Renal cortical epithelial cell (primary cell): ENCODE measurements at places on chromosomes 5 and 9. TPM values are rescaled to one million over a fixed set of nuclear protein-coding genes. Genes with fewer than 3 reads are reported as not detected.

CTXN3 gene
- not detected in 2 replicates for total RNA-seq

SPAAR gene
- 0.17 TPM in 1 of 2 replicates, not detected in the other for total RNA-seq

EPB41L4B gene
- 5.8 and 13.5 TPM in 2 replicates for total RNA-seq

PIP5K1B gene
- total RNA-seq = 0.15 TPM in 1 of 2 replicates, not detected in the other

- DNase-seq = peak; percentile 99
These were observed 11.8 kb upstream of the TGFBI start for GRCh38 chr5:136016945-136017530.

- no peak for DNase-seq
These were observed 828.1 kb upstream of the ZNF608 start for GRCh38 chr5:125574491-125575044.

GRCh38 chr5:155897761-155898160 is 429.2 kb upstream of the SGCD start:
- DNase-seq = no peak

DNA sequence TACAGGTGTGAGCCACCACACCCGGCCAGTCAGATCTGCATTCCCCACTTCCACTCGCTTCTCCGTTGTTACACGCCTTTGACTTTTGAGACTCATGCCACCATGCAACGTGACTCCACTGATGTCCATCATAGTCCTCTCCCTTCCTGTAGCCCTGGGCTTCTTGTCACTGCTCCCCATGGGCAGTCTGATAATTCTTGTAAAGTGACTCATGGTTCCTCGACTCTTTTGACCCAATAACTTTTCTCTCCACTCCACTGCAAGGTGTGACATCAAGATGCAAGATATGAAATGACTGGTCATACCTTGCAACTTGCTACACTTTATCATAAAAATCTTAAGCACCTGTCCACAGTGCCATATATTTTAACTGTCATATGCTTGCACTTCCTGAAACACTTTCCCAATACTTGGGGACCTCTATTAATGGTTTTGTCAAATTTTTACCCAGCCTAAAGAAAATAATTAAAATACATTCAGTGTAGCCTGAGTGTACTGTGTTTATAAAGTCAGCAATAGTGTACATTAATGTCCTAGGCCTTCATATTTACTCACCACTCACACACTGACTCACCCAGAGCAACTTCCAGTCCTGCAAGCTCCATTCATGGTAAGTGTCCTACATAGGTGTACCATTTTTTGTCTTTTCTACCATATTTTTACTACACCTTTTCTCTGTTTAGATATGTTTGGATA is 18.6 kb upstream of the ANKRD18A start:
- no peak for DNase-seq

GRCh38 chr5:68315679-68316271 is 100.2 kb downstream of the PIK3R1 start:
- DNase-seq = peak; percentile 80

- no peak for DNase-seq
These were observed 56.2 kb downstream of the ARHGEF28 start for GRCh38 chr5:73682176-73682575.

DNA sequence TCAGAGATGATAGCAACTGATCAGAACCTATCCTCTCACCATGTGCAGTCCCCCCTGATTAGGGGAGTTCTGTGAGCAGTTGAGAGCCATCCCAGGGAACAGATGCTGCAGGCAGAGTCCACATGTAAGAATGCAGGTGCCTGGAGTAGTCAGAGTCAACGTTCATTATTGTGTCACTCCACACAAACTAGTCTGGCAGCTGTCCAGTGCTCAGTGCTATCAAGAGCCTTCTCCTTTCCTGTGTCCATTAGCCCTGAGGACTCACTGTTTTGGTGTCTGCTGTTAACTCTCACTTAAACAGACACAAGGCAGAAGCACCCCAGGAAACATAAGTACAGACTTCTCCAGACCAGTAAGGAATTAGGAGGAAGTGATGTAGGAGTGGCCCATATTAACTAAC is 2.5 kb downstream of the SH3TC2 start:
- DNase-seq = peak; percentile 75

- no peak for DNase-seq
These were observed 49.3 kb downstream of the RASGEF1C start for GRCh38 chr5:180159756-180160155.

DNA sequence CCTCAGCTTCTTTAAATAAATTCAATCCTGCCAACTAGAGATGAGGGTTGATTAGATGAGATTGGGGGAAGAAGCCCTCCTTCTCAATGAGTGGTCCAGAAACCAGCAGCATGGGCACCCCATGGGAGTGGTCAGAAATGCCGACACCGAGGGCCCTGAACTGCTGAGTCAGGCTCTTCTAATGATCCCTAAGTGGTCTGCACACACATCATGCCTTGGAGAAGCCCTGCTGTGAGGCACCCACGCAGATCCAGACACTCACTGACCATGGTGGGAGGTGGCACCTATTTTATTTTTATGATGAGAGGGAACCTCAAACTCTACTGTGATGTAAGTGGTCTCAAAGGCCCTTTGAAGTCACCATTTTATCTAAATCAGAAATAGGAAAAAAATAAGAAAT is 72.3 kb upstream of the BOD1 start:
- peak; percentile 62 for DNase-seq
